Forelimb muscle (tissue), 1 donor: ENCODE measurements at places on chromosomes 7 and 10.

DNA sequence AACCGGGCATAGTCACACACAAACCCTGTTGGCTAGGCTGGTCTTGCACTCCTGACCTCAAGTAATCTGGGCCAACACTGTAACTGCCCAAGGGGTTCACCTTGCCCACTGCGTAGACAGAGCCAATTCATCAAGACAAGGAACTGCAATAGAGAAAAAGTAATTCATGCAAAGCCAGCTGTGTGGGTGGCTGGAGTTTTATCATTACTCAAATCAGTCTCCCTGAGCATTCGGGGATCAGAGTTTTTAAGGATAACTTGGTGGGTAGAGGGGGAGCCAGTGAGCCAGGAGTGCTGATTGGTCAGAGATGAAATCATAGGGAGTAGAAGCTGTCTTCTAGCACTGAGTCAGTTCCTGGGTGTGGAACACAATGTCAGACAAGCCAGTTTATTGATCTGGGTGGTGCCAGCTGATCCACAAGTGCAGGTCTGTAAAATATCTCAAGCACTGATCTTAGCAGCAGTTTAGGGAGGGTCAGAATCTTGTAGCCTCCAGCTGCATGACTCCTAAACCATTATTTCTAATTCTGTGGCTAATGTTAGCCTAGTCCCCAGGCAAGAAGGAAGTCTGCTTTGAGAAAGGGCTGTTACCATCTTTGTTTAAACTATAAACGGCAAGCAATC lies 15.6 kb upstream of the FXYD4 start:
- DNase-seq = no peak

GRCh38 chr7:50697748-50698147 lies 84.9 kb downstream of the GRB10 start:
- DNase-seq = no peak

- no peak for DNase-seq
Observed at GRCh38 chr7:106501605-106502580, 159.1 kb downstream of the CCDC71L start.

DNA sequence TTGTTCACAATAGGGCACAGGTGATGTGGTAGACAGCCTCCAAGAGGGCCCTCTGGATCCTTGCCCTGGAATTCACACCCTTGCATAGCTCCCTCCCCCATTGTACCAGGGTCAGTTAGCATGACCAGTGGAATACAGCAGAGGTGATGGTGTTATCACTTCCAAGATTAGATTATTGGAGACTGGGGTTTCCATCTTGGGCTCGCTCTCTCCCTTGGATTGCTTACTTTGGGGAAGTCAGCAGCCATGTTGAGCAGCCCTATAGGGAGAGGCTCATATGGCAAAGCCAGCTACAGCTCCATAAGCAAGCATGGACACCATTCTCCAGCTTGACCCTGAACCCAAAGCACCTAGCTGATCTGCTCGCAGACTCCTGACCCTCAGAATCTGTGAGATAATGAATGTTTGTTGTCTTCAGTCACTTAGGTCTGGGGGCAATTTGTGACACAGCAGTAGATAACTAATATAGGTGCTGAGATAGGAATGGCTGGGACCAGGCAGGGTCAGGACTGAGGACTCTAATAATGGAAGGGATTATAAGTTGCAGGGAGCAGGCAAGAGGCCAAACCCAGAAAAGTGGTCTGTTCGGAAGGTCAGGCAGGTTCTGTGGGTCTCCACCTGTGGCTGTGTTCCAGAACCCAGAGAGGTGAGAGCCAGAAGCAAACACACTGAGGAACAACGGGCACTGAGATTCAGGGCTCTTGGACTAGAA lies 22.9 kb downstream of the TBXAS1 start:
- no peak for DNase-seq

DNA sequence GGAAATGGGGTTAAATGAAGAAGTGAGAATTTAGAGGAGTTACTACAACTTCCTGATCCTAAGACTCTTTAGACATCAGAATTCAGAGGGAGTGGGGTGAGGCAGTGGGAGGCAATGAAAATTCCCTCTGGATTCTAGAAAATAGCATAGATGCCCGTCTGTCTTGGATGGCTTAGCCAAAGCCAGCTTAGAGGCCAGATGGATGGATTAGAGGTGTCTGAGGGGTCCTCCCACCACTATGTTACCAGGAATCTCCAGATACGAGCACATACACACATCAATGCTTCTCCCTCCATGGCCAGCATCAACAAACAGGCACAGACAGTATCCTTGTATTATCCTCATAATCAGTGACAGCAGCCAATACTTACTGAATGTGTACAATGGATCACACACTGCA lies 418.1 kb downstream of the PLXNA4 start:
- no peak for DNase-seq

DNA sequence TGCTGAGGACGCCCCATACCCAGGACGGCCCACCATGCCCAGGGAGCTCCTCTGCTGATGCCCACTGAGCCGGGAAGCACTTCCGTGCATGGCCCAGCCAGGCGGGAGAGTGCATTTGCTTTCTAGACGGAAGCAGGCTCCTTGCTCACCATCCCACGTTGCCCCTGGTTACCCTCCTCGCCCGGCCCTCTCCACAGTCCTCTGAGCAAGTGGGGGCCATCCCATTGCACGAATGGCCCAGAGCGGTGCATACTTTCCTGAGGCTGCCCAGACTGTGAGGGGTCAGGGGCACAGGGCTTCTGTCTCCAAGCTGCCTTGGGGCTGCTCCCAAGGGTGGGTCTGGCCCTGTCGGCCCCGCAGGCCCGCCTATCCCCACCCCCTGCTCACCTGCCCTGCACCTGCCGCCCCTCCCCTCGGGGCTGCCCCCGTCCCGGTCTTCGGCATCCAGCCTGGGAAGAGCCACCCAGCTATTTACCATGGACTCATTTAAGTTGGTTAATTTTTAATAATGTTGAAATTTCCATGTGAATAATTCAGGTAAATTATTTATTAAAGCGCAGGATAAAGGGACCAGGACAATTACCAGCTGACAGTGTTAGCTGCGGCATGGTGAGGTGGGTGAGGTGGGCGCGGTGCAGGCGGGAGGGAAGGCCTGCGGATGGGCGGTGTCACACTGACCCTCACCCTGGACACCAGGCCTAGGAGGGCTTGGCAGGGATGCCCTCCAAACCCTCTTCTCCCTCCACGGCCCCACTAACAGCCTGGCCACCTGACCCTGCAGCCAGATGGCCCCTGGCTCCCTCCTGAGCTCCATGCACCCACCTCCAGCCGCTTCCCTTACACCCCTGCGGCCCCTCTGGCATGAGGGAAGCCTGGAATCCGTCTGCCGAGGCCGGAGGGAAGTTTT lies 104.4 kb downstream of the MICALL2 start:
- DNase-seq = no peak

GRCh38 chr10:71700731-71701368 lies 18.7 kb downstream of the C10orf105 start:
- DNase-seq = no peak

DNA sequence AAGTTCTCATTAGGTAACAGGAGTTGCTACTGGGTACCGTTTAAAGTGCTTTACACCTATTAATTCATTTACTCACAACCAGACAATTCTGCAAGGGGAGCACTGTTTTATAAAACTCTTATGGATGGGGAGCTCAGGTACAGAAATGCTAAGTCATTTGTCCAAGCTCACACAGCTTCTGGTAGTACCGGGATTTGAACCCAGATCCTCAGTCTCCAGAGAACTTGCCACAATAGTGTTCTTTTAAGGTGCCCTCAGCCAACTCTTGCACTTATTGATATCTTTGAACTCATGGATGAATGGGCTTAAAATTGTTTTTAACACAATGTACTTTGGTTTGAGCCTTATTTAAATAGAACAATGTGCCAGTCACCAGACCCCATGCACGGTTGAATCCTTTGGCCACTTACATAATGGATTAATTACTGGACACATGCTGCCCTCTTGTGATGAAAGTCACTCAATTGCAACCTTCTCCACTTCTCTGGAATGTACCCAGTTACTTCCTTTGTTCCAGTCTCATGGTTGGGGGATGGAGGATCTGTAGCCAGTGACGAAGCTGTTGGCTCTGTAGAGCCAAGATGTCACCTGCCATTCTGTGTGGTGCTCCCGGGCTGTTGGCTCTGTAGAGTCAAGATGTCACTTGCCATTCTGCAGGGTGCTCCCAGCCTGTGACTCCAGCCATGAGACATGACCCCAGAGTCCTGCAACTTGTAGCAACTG lies 65.6 kb downstream of the NOD1 start:
- no peak for DNase-seq

DNA sequence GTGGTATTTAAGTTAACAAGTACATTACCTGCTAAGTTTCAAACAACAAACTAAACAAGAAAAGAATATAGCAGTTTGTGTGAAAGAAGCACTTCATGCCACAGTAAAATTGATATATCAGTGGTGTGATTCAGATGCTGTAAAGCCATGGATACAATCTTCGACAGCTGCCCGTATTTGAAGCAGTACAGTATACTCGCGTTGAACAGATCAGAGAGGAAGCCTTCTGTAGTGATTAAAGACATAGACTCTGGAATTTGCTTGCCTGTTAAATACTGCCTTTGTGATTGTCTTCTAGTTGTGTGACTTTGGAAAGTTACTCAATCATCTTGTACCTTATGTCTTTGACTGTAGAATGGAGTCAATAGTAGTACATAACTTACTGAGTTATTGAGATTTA lies 71.7 kb downstream of the CHRM2 start:
- no peak for DNase-seq

- DNase-seq = no peak
Observed at GRCh38 chr7:108290459-108291151, 160.4 kb upstream of the LAMB4 start.

DNA sequence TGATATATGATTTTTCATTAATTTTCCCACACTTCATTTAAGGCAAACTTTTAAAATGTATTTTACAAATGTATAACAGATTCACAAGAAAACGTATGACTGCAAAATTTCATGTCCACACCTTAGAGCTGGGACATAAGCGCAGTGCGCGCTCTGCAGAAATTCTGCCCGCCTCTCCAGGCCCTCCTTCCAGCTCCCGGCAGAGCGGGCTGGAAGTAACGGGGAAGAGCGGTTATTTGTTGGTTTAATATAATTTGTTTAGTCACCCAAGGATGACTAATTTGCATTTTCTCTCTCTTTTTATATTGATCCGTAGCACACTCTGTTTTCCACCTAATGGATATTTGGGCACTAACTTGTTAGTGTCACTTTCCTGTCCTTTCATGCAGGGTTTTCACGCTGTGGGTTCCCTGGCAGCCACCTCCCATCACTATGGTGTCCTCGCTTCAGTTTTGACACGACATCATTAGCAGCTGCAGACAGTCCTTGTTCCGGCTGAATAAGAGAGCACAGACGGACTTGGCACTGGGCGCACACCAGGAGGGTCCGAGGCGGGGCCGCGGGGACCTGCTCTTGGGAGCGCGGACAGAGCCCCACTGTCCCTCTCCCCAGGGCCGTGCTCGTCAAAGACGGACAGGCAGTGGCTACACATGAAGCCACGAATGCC lies 129.2 kb upstream of the SEC61G start:
- DNase-seq = no peak

DNA sequence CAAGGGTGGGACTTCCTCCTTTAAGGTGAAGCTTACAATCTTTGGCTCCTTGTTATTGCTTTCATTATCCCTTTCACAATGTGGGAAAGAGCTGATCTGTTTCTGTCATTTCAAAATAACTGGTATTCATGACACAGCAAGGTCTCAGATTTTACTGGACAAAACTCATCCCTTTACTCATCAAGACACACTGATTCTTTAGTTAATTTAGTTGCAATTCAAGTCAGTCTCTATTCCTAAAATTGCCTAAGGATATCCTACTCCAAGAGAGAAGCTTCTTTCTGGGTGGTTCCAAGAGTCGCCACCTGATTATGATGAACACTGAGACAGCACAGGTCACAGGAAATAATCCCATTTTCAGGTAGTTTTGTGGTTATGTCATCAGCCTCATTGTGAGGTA lies 5.8 kb upstream of the PNLIPRP3 start:
- DNase-seq = no peak

- DNase-seq = no peak
Observed at GRCh38 chr7:88226886-88227516, 7.2 kb upstream of the SRI start.

- DNase-seq = peak; percentile 81
Observed at GRCh38 chr7:51160990-51161615, 155.5 kb downstream of the COBL start.

- DNase-seq = no peak
Observed at GRCh38 chr7:111140091-111140865, 49.4 kb downstream of the LRRN3 start.

GRCh38 chr7:82972135-82972534 lies 190.5 kb downstream of the PCLO start:
- no peak for DNase-seq

DNA sequence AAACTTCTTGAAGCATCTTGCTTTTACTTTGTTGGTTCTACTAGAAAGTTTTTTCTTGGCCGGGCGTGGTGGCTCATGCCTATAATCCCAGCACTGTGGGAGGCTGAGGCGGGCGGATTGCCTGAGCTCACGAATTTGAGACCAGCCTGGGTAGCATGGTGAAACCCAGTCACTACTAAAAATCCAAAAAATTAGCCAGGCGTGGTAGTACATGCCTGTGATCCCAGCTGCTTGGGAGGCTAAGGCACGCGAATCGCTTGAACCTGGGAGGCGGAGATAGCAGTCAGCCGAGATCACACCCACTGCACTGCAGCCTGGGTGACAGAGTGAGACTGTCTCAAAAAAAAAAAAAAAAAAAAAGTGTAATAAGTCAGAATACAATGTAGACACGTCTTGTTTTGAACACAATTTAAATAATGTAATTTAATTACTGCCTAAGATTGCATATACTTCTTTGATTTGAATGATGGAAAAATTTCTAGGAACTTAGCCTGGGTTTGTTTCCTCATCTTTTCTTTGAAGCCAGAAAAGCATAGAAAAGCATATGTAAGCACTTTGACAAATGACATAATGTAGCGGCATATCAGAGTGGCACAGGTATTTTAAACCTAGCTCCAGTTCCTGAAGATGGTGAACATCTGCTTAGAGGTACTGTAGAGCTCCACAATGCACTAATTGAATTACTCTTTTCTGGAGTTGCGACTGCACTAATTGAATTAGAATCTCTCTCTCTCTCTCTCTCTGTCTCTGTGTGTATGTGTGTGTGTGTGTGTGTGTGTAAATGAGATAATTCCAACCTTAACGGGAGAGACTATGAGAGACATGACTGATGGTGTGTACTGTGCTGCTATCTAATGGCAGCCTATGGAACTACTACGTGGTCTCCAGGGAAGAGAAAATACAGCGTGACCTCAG lies 87.8 kb downstream of the BTRC start:
- peak; percentile 20 for DNase-seq

GRCh38 chr7:102409340-102409739 lies 13.2 kb downstream of the PRKRIP1 start:
- no peak for DNase-seq

GRCh38 chr10:88896372-88896993 lies 16.4 kb downstream of the STAMBPL1 start:
- no peak for DNase-seq
